ENCODE measurements at places on chromosomes 7 and 10. TPM values are rescaled to one million over a fixed set of nuclear protein-coding genes. Genes with fewer than 3 reads are reported as not detected.

SLIT1 gene
- total RNA-seq, result 0.44 TPM

DNA sequence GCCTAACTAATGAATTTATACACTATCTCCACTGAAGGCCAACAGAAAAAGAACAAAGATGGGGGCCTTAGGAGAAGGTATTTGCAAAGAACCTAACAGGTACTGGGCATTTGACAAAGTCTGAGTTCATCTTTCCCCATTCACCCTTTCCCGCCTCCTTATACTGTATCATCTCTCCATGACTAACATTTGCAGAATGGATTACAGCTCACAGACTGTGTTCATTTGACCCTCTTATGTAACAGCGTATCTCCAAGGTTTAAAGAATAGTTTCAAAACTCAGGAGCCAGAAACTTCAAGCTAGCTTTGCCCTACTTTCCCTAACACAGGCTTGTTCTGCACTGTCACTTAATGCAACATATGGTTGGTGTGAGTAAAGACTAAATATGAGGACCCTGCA lies 238.7 kb upstream of the CELF2 start:
- DNase-seq, result no peak

DNA sequence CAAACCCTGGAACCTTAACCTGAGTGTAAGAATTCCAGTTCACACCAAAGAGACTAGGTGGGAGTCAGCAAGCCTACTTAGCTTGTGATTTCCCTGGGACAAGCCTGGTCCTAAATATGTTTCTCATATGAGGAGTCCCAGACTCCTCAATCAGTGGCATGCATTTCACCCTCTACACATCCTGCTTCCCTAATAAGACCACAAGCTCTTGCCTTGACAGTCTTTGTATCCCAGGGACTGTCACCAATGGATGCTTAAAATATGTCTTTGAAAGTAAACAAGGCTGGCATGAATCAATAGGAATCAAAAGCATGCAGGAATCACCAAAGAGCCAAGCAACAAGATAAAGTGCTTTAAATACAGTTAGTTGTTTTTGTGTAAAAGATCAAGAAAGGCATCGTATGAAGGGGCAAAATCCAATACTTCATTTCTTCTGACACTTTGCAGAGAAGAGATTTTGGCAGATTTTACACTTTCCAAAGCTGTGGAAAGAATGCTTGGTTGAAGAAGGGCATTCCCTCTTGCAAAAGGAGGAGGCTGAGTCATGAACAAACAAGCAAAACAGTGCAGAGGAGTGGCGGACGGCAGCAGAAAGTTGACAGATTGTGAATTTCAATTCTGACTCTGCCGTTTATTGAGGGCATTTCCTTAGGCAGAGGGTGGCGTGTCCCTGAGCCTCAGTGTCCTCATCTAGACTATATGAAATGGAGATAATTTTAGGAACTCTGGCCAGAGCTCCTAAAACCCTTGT lies 8.5 kb upstream of the NFE2L3 start:
- no peak for DNase-seq

GRCh38 chr7:11427686-11428273 lies 404.2 kb downstream of the THSD7A start:
- no peak for DNase-seq

DNA sequence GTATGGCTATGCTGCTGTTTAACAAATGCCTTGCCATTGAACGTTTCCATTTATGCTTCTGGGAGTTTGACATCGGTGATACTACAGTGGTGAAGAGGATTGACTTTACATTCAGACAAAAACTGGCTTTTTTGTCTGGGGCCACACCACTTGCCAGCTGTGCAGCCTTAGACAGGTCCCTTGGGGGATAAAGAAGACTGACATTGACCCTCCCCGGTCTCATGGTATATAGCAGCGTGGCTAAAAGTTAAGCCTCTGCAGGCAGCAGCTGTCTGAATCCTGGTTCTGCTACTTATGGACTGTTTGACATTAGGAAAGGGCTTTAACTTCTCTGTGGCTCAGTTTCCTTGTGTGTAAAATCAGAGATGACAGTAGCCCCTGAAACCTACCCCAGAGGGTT lies 42.0 kb upstream of the PTF1A start:
- DNase-seq, result no peak

DNA sequence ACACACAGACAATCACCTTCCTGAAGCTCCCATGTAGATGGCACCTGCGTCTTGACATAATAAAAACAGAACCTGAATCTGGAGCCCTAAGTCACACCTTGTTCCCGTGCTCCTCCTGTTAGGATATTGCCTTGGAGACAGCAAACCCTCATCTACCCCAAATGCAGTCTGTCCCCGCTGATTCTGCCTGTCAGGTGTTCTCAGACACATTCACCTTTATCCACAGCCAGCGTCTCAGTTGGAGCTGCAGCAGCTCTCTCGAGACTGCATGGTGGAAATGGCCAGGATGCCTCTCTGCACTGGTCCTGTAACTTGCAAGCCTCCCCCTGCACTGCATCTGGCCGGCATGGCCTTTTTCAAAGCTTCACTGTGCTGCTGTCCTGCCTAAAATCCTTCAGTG lies 218.0 kb upstream of the ZNF32 start:
- no peak for DNase-seq

DNA sequence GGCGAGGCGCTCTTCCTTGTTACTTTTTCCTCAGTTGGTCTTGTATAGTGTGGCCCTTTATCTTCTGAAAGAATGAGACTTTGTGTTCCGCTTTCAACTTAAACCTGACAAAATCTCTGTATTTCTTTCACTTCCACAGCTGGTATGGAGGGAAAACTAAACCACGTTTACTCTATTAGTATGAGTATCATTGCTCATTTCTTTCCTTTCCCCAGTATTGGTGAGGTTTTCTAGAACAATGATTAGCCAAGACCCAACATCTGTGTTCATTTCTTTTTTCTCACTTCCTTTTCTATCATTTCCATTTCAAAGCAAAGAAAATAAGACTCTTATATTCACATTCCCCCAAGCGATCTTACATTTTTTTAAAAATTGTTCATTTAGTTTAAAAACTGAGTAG lies 165.3 kb downstream of the PAXIP1 start:
- DNase-seq, result no peak

GRCh38 chr7:87414794-87415188 lies 60.7 kb downstream of the ABCB4 start:
- no peak for DNase-seq

NANOS1 gene
- total RNA-seq, result 0.55 TPM

PAPSS2 gene
- 2.2 TPM for total RNA-seq

NKX2-3 gene
- total RNA-seq, result not detected

FAM20C gene
- 2.6 TPM for total RNA-seq

DNA sequence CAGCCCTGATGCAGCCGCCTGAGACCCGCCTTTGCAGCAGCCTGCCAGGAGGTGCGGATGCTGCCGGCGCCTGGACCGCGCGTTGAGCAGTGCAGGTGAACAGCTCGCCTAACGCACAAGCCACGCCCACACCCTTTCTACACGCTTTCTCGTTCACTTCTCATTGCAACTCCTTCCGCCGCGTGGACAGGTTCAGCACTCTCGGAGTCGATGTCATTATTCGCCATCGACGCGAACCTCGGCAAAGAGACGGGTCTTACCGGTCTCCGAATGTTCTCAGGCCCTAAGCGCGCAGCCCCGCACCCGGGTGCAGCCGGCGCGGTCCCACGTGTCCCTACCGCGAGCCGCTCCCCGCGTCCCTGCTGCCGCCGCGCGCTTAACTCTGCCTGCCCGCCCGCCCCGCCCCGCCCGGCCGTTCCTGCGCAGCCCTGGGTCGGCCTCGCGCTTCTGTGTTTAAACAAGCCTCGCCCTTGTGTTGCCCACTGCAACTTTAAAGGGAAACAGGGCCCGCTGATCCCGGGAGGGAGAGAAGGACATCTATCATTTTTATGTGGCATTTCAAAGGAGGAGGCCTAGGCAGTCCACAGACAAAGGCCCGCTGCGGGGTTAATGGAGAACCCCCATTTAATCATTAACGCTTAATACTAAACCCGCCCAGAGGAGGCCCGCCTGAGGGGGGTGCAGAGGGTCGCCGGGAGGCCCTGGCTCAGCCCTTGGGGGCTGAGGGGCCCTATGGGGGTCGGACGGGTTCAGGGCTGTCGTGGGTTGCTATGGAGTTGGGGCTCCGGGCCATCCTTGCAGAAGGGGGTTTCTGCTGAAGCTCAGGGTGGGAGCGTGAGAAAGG lies 128.5 kb downstream of the WDR11 start:
- DNase-seq, result no peak

AKR1C2 gene
- total RNA-seq, result not detected

SRRM3 gene
- not detected for total RNA-seq

GRCh38 chr7:14936554-14936953 lies 34.0 kb upstream of the DGKB start:
- no peak for DNase-seq

GRCh38 chr10:73537288-73537687 lies 41.5 kb upstream of the PPP3CB start:
- DNase-seq, result no peak

ZNF467 gene
- total RNA-seq, result 0.83 TPM

GRCh38 chr7:88546808-88547207 lies 212.7 kb upstream of the ZNF804B start:
- DNase-seq, result no peak

- DNase-seq, result no peak
Observed at GRCh38 chr10:119859420-119860258, 13.0 kb downstream of the MCMBP start.

DNA sequence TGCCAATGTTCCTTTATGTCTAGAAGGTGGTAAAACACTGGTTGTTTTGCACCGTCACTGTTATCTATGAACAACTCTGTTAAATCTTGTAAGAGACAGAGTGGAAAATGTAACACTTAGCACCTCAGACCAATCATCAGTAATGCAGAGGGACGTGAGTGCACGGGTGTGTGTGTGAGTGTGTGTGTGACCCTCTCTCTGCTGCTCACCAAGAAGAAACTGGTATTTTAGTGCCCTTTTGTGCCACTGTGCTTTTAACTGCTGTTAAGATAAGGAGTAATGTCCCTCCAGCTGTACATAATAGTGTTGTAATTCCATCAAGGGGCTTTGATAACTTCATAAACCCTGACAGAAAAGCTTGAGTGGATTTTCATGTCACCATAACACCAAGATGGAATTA lies 130.1 kb downstream of the CREB5 start:
- DNase-seq, result no peak

- no peak for DNase-seq
Observed at GRCh38 chr10:117972168-117972837, 74.4 kb downstream of the RAB11FIP2 start.

RAB19 gene
- total RNA-seq, result 9.1 TPM

BUB3 gene
- 265 TPM for total RNA-seq

GRCh38 chr10:104054430-104054829 lies 31.2 kb downstream of the COL17A1 start:
- DNase-seq, result no peak

- no peak for DNase-seq
Observed at GRCh38 chr10:124708922-124709520, 35.2 kb downstream of the FAM53B start.

TUBAL3 gene
- total RNA-seq, result not detected

- DNase-seq, result no peak
Observed at GRCh38 chr7:148173369-148173768, 417.2 kb upstream of the C7orf33 start.

TSPAN33 gene
- total RNA-seq, result 10.0 TPM

GRCh38 chr7:43039346-43039745 lies 73.1 kb upstream of the HECW1 start:
- no peak for DNase-seq

NDUFB2 gene
- 138 TPM for total RNA-seq

DNA sequence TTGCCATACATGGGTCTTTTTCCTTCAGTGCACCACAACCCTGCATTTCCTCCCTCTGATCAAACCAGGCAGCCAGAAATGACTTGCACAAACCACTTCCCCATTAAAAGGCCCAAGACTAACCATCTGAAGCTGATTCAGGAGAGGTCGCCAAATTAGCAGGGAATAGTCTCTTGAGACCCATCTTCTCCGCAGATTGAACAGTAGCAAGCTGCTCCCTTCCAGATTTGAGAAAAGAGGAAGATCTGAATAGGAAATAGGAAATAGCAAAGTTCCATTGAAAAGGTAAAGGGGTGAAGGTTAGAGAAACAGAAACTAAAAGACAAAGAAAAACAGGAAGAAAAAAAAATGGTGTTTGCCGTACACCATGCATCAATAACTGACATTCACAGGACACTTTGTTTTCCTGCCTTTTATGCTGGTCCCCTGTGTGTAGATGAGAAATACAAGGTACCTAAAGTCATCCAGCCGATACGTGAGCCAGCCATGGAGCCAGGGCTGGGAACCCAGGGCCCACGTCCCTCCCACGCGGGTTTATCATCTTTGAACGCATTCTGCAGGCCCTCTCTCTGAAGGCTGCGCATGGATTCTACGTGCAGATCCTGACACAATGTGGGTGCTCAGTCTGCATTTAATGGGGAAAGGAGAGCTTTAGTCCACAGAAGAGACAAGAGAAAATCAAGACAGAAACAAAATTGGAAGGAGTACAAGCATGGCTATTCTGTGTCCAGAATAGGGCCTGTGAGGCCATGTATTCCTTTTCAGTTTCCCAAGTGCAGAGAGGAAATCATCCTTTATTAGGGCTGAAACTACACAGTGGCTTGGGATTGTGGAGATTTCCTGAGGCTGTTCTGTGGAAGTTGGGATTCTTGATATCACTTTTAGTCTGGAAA lies 268.4 kb upstream of the NPVF start:
- DNase-seq, result no peak

DNA sequence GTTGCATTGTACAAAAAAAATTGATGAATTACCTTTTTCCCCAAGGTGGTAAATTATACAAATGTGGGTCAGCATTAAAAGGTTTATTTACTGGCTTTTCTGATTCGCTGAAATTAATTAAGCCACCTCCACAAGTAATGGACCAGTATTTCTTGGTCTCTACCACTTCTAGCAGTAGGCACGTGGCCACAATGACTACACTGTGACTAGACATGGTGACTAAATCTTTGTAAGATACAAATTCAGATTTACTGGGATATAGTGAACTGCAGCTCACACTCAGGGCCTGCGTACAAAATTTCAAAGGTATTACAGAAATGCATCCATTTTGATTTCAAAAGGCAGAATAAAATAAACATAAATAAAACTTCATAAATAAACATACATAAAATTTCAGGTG lies 10.9 kb downstream of the HPSE2 start:
- no peak for DNase-seq

DNA sequence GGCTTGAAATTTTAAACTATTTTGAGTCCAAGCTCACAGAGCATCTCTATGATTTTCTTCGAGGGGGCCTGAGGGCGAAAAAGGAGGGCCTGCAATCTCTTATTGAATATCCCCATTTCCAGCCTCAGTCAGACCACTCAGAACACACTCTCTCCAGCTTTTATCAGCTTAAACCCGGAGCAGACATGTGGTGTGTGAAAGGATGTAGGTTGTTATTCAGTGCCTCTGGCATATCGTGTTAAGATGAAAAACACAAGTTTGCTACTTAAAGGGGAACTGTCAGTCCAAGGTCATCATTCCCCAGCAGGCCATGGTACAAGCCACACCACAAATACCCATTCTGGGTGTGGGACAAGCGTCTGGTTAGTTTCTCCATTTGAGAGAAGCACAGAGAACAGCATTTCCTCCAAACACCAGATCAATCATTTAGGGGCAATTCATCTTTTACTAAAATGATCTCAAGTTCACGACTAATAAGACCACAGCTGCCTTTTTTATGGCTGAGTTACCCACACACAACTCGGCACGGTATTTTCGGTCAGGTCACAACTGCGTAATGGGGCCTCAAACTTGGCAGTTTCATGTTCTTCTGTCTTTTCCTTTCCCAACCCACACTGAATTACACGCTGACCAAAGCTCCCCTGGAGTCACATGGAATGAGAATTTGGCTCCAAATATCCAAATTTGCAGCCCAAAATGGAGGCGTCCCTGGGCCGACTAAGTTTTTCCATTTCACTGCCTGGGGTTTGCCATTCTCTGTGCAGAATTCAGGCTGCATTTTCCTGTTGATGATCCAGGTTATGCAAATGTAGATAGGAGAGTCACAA lies 188.4 kb downstream of the SEM1 start:
- DNase-seq, result no peak

SGCE gene
- 1.9 TPM for total RNA-seq

CACNB2 gene
- not detected for total RNA-seq
